Activated CD8-positive, alpha-beta memory T cell treated with anti-CD3 and anti-CD28 coated beads for 48 hours (primary cell): ENCODE measurements at places on chromosomes 13 and 19.

DNA sequence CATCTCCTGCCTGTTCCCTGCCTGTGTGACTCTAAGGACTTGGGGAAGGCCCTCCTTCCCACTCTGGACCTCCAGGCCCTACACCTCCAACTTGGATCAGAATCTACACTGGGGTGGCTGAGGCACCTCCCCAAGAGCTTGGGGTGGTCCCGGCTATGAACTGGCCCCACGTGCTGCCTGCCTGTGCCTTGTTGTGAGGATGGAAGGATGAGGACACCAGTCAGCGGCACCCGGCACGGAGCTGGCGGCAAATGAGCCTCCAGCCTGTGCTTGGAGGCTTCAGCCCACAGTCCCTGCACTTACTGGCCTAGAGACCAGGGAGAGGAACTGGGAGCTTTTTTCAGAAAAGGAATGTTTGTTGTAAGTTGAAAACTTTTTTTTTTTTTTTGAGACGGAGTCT is 8.5 kb downstream of the AKAP8 start:
- no peak for DNase-seq

- DNase-seq: no peak
These were observed 6.7 kb upstream of the KATNAL1 start for GRCh38 chr13:30314069-30314468.

DNA sequence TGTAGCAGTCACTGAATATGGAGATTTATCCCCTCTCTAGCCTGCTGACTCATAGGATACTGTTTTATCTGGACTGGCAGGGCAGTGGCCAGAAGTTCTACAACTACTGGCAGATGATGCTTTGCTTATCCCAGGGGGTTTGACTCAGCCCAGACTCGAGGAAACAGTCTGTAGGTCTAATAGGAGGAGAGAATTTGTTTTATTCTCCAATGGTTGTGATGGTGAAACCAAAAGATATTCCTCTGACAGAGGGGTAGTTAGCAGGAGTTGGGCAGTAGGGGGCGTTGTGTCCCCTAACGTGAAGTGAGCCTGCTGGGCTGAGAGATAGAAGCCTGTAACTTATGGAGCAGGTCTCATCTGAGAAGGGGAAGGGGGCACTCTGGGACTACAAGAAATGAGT is 74.9 kb downstream of the WTIP start:
- no peak for DNase-seq

GRCh38 chr13:95679722-95680121 is 2.8 kb downstream of the DNAJC3 start:
- no peak for DNase-seq

- no peak for DNase-seq
These were observed 3.0 kb downstream of the ZNF557 start for GRCh38 chr19:7072541-7072940.

GRCh38 chr13:46571189-46571908 is 18.4 kb downstream of the LRCH1 start:
- no peak for DNase-seq

- DNase-seq: no peak
These were observed 143.9 kb upstream of the TSC22D1 start for GRCh38 chr13:44719857-44720671.

- DNase-seq: no peak
These were observed 76.6 kb upstream of the PCDH9 start for GRCh38 chr13:67306742-67307141.

GRCh38 chr13:25699600-25699999 is 327.8 kb downstream of the ATP8A2 start:
- DNase-seq: no peak

DNA sequence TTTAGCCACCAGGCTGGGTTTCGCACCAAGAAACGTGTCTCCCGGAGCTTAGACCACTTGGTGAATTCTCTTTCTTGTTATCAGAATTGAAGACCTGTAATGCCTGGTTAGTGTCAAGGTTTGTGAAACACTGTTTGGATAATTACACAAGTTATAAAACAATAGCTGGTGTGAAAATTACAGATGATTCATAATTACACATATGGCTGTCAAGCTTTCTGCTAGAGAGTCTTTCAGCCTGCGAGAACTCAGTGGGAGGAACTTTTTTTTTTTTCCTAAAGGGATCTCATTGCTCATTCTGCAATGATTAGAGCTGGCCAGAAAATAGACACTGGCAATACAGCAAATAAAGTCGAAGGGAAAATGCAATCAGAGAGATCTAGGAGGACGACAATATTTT is 13.4 kb upstream of the KLK4 start:
- DNase-seq: no peak

DNA sequence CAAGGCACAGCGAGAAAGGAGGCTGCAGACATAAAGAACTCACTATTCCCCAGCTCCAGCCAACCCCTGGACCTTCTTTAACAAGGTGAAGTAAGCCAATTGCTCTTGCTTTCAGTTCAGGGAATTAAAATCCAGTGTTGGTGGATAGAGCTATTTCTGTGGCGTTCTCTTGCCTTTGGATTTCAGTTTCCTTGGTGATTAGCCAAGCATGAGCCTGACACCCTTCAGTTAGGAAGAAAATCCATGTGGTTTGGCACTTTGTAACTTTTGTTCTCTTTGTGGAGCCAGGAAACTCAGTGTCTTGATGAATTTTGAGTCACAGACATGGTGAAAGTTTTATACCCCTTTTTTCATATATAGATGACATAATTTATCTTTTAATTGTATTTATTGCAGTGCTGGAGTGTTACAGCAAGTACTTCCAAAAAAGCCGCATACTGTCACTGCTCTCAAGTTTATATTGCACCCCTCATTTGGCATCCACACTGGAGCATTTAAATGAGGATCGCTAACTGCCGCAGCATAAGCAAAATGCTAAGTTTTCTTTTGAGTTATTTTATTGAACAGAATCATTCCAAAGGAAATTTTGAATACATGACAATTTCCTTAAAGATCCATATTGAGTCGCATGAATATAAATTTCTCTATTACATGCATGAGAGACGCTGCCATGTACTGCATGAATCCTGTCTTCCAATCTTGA is 406.8 kb downstream of the MYO16 start:
- DNase-seq: no peak

- no peak for DNase-seq
These were observed 199.6 kb upstream of the IRS2 start for GRCh38 chr13:109985871-109986450.

GRCh38 chr19:39223703-39224279 is 19.7 kb upstream of the SYCN start:
- no peak for DNase-seq

DNA sequence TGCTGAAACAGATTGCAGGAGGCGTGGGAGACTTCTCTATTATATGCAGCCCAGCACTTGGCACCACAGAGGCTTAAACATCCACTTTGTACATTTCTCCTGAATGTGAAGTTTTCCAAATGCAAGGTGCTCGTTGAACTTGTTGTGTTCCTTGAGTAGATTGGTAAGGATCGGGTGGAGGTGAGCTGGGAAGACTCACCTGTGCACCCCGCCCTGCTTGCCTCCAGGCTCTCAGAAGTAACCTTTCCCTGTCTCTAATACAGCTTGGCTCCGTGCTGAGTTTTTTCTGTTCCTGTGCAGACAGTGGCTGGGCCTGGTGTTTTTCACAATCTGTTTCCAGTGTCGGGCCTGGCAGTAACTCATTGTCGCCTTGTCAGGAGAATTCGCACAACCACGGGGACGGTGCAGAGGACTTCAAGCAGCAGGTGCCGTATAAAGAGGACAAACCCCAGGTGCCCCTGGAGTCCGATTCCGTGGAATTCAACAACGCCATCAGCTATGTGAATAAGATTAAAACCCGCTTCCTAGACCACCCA is 12.3 kb downstream of the SIN3B start:
- no peak for DNase-seq

- DNase-seq: no peak
These were observed 63.4 kb downstream of the INSR start for GRCh38 chr19:7230826-7231225.

DNA sequence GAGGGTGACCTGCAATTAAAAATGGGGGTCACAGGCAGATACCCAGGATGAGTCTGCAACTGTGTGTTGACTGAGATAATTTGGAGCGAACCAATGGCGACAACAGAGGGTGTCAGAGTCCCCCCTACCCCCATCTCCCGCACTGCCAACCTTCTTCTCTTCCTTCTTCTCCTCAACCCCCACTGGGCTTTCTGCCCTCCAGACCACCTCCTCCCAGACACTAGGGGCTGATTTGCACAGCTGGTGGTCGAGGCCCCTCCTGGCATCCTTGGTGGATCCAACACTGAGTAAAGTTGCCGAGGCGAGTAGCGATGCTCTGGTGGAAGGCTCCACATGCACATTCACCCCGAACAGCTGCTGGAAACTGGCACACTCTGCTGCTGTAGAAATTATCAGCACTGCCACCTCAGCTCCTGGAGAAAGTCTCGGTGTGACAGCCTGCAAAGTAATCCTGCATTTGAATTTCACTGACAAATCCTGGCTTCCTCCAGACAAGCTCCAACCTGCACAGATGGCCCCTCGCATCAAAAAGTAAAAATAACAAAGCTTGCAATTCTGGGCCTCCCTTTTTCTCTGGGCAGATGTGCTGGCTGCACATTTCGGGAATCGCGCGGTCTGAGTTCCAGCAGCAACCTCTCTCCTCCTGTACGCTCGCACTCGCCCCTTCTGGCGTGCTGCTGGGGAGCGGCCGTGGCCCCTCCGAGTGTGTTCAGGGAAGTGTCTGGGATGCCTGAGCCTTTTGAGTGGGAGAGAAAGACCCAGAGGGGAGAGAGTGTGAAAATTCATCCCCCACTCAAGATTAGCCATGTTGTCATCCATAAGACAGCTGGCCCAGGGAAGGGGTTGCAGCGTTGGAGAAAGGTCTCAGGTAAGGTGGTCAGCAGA is 28.5 kb downstream of the CCNE1 start:
- DNase-seq: no peak

DNA sequence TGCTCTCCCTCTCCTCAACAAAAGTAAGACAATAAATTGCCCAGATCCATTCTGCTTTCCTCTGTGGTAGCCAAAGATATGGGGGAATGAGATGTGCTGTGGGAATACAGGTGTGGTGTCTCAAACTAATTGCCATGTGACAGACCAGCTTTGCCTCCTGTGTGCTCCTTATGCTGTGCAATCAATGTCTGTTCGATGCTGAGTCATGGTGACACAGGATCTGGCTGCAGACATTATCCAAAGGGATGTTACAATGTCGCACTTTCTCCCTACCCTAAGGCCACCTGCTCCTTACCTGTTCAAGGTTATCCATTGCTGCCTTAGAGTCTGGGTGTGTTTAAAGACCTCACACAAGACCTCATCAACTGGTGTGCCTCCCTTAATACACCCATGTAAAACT is 32.5 kb downstream of the FGF14 start:
- no peak for DNase-seq

- DNase-seq: no peak
These were observed 119.0 kb upstream of the KLF12 start for GRCh38 chr13:74253161-74253560.

DNA sequence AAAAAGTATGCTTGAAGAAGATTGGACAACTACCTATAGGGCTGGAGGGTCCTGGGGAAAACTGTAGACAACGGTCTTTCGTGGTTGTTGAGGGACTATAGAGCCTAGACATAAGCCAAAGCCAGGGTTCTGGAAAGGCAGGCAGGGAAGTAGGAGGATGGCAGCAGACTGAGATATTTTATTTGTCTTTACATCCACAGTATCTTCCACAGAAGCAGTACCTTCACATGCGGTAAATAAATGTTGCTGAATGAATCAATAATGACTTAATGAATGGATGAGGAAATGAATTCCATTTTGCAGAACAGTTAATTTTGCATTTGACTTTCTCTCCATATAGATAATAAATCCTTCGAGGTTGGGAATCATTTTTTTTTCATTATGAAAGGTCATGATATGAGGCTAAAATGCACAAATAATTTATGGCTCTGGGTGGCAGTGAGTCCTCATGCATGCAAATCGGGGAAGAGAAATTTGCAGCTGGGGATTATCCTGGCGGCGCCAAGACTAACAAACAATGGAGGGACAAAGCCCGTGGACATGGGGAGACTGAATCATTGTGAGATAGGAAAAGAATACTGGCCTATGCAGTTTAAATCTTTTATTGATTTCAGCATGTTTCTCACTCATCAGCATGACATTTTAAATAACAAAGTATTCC is 102.0 kb downstream of the ERCC5 start:
- DNase-seq: no peak

DNA sequence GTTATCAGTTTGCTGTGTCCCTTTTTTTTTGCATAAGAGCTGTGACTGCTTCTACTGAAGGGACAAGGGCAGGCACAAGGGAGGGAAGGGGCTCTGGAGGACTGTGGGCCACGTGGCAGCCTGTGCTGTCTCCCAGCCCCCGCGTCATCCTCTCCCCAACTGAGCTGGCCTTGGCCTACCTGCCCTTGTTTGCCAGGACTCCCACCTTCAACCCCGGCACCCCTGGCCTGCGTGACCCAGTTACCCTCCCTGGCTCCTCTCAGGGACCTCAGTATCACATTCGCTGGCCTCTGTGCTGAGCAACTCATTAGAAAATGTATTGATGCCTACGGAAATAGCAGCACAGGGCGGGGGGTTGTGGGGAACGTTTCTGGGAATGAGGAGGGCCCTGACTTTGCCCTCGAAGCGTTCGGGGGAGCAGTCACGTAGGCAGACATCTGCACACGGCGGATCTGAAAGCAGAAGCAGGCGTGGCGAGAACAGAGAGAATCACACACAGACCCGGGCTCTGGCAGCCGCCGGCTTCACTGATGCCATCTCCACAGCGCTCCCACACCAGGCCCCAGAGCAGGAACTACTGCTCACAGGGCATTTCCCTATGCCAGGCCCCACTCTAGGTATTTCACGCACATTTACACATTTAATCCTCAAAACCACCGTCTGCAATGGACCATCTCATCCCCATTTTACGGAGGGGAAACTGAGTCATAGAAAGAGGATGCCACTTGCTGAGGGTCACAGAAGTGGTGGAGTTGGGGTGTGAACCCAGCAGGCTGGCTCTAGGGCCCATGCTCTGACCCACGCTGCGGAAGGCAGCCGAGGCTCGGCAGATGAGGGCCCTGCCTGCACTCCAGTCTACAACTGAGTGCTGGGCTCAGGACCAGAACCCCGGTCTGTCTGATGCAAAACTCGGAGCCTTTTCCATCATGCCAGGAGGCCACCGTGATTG is 5.7 kb upstream of the ATF5 start:
- no peak for DNase-seq

- DNase-seq: no peak
These were observed 33.7 kb downstream of the COL4A1 start for GRCh38 chr13:110273254-110273653.

GRCh38 chr13:46296921-46297320 is 85.2 kb downstream of the LRRC63 start:
- DNase-seq: no peak
